Aortic smooth muscle cell (primary cell): ENCODE measurements at places on chromosomes 7 and 10. TPM values are rescaled to one million over a fixed set of nuclear protein-coding genes. Genes with fewer than 3 reads are reported as not detected.

Gene GDI2
- 465 and 503 TPM in 2 replicates for total RNA-seq

Gene PRTFDC1
- 57.2 and 63.4 TPM in 2 replicates for total RNA-seq

Gene PKD2L1
- total RNA-seq: not detected in 2 replicates

Gene MAGI2
- total RNA-seq: 4.6 and 10.3 TPM in 2 replicates

Gene SAMD9L
- 20.5 and 23.3 TPM in 2 replicates for total RNA-seq
